ENCODE measurements at places on chromosomes 7 and 10.

DNA sequence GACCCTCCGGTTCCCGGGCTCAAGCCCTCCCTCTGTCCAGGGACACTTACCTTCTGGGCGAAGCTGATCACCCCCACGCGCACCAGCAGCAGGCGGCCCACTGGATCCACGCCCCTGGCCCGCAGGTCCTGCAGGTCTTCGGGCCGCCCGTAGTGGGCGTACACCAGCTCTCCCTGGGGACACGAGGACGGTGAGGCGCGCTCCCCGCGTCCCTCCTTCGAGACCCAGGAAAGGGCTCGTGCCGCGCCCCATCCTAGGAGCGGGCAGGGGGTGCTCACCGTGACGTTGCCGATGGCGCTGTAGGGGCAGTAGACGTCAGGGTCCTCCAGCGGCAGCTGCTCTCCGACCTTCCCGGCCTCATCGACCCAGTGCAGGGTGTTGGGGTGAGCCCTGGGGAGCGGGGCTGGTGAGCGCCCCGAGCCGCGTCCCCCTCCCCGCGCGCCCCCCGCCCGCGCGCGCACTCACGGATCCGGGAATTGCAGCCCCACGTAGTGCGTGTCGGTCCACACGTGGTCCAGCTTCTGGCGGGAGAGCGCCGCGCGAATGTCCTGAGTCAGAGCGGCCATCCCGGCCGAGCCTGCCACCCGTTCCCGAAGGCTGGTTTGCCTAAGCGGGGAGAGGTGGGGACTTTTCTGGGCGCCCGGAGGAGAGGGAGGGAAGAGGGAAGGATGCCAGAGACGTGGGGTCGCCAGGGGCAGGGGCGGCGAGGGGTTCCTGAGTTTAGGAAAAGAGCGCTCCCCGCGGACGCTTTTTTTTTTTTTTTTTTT, 8.2 kb downstream of the TFR2 start:
- DNase-seq: peak; percentile 68

- DNase-seq: peak; percentile 28
Measured at GRCh38 chr10:103192089-103192450, 1.0 kb downstream of the NT5C2 start.

DNA sequence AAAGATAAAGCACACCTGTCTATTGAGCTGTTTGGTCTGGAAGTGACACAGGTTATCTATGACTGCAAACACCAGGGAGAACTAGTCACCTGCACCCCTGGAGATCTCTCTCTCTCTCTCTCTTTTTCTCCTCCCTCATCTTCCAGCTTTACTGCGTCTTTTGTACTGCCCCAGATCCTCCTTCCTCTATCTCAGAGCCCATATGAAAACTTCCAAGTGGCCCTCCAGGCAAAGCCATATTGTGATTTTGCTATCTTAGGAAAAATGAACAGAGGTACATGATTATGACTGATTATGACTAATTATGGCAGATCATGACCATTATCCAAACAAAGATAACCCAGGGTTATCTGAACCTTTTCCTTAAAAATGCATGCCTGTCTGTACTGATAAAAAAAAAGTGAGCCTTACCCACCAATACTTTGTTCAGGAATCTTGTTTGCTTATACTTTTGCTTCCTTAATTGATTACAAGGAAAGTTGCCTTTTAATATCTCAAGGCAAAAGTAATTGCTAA, 12.6 kb upstream of the EPHB6 start:
- no peak for DNase-seq

DNA sequence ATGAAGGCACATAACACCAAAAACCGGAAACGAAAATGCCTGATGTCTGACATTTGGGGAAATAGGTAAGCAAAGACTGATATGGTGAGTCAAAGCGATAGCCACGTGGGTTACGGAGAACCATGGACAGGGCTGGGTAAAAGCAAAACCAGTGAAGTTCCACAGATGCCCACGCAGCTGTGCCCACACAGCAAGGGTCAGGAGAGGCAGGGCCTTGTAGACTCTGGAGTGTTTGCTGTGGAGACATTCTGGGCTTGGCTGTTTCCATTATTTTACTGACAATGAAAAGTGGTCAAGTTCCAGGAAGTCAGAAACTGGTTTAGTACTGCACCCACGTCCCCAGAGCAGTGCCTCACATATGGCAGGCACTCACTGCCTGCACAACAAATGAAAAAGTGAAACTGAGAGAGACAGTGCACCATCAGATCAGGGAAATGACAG, 148.7 kb downstream of the ZMYND11 start:
- no peak for DNase-seq

- DNase-seq: no peak
Measured at GRCh38 chr7:81420526-81421226, 349.2 kb downstream of the HGF start.

- DNase-seq: no peak
Measured at GRCh38 chr7:29812185-29812876, 6.0 kb downstream of the WIPF3 start.

DNA sequence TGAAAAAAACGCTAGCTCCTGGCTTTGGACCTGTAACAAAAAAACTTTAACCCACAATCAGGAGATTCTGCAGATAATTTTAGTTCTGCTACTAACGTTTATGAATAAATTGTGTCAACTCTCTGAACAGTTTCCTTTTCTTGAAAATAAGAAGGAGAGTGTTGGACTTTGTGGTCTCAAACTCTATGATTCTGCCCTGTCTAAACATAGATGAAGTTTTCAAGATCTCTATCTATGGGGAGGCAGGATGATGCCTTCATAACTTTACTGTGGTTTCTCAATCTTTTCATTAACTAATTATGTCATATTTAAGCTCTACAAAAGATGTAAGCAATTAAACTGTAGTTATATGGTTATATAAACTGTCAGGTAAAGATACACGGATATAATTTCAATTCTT, 162.0 kb downstream of the REEP3 start:
- DNase-seq: no peak

DNA sequence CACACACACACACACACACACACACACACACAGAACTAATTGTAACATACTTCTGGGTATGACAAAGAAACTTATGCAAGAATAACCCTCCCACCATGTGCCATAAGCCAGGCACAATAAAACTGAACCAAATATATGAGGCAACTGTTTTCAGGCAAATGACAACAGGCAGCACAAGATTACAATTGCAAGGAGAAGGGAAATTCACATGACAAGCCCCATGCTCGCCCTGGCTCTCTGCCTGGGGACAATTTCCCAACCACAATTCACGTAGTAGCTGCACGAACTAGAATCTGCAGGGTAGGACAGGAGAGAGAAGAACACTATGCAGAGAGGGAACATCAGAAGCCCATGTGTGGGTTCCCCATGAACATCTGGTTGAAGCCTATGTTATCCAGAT, 143.3 kb downstream of the CALN1 start:
- no peak for DNase-seq

- no peak for DNase-seq
Measured at GRCh38 chr7:158093156-158093796, 494.3 kb downstream of the PTPRN2 start.

GRCh38 chr7:99499721-99500636, at the start of gene ZNF394:
ZNF394 (minus strand) TSS chr7:99500281; CDS start chr7:99500093, 188 bp downstream.
- DNase-seq: peak; percentile 91

- DNase-seq: no peak
Measured at GRCh38 chr10:77844713-77845445, 81.7 kb downstream of the DLG5 start.

DNA sequence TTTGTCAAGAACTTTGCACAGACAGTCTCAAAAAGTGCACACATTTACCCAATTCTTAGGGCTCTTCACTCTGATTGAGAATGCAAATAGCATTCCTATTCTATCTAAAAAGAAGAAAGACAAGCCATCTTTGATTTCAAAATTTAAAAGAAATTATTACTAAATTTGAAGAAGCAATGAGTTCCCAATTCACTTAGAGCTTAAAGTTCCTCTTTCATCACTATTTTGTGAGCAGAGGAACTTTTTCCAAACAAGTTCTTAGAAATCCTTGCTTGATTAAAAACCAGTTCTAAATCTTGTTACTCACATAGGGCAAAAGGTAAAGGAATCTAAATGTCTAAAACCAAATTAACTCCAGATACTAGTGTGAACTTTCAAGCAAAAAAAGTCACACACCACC, 56.4 kb downstream of the TBXAS1 start:
- DNase-seq: no peak

GRCh38 chr7:150481186-150481920, 30.9 kb downstream of the GIMAP8 start:
- DNase-seq: no peak

GRCh38 chr10:111429288-111430028, 352.6 kb downstream of the ADRA2A start:
- DNase-seq: no peak

DNA sequence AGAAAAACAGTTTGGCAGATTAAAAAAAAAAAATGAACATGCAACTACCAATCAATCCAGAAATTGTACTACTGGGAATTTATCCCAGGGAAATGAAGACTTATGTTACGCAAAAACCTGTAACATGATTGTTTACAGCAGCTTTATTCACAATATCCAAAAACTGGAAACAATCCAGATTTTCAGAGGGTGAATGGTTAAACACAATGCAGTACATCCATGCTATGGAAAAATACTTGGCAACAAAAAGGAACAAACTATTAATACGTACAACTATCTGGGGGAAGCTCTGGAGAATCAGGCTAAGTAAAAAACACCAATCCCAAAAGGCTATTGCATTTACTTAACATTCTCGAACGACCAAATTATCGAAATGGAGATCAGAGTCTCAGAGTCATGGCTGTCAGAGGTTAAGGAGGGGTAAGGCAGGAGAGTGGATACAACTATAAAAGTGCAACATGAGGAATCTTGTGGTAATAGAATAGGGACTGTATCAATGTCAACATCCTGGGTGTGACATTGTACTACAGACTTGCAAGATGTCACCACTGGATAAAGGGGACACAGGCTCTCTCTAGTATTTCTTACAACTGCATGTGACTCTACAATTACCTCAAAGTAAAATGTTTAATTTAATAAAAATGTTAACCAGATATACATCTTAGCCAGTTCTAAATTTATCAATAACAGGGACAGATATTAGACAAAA, 21.5 kb upstream of the RUFY2 start:
- no peak for DNase-seq

- no peak for DNase-seq
Measured at GRCh38 chr7:140940898-140941297, 16.2 kb upstream of the BRAF start.

DNA sequence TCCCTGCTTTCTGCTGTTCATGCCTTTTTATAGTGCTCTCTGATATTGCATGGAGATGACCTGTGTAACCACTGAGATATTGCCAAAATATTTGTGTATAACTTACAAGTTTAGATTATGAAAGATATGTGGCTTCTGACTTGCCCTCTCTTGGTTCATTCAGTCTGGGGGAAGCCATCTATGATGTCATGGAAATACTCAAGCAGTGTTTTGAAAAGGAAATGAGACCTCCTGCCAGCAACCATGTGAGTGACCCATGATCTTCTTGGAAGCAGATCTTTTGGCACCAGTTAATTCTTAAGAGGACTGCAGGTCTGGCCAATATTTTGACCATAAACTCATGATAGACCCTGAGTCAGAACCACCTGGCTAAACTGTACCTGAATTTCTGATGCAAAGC, 183.0 kb downstream of the THSD7A start:
- DNase-seq: no peak

- DNase-seq: no peak
Measured at GRCh38 chr7:154837622-154838021, 165.3 kb downstream of the PAXIP1 start.

- DNase-seq: no peak
Measured at GRCh38 chr10:128873411-128874054, 593.5 kb upstream of the MGMT start.

DNA sequence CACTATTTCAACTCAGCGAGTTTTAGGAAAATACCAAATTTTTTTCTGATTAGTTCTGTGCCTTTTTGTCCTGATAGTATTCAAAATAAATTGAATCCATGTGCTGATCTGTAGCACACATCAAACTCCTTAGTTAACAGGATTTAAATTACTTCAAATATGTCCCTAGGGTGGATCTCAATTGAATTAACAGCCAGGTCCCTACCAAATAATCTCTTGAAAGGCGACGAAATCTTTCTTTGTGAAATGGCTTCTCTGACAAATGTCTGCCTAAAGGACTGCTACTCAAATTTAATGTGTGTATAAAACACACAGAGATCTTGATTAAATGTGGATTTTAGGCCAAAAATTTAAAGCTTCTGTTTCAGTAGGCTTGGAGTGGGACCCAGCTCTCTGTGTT, 989.6 kb upstream of the KCND2 start:
- no peak for DNase-seq

DNA sequence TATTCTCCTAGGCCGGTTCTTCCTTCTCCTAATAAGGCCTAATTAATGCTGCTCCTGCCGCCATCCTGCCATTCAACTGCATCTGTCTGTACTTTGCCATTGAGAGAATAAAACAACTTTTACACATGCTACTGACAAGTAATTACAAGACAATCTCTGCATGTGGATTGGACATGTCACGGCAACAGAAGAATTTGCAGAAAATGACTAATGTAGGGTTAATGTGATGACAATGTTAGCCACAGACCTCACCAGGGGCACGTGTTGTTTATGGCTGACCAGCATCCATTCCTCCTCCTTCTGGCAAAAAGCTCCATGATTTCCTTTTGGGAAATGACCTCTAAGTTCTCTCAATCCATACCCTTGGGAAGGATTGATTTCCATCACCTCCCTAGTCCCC, 58.0 kb downstream of the NEBL start:
- no peak for DNase-seq

DNA sequence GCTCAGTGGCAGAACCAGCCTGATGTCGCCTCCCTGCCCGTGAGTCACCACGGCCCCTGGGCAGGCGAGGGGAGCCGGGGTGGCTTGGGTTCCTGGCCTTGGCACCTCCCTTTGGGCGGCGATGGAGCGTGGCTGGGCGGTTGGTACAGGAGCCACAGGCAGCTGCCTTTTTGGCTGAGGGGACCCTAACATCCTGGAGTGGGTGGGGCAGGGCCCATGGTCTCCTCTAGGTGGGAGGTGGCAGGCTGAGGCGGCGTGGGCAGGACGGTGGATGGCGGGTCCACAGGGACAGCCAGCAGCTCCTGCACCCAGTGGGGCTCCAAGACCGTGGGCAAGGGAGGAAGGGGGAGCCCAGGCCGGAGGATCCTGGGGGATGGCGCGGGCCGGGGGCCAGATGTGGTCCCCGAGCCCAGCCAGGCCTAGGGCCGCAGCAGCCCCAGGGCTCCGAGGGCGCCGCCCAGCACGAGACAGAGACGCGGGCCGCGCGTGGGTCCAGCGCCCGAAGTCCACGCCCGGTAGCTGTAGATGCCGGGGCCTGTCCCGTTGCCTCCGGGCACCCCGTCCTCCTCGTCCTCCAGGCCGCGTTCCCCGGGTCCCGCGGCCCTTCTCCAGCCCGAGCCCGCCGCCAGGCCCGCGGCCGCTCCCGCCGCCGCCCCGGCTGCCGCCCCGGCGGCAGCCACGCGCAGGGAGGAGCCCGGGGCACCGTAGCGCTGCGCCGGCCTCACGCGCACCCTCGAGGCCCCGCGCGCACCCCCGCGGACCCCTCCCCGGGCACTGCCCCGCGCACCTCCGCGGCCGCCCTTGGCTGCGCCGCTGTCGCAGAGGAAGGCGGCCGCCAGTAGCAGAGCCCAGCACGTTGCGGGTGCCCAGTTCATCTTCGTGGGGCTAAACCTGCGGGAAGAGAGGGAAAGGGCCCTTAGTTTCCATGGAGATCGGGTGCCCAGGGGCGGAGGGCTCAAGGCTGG, 1.3 kb downstream of the SPRN start:
- DNase-seq: peak; percentile 39
